CD4-positive, alpha-beta T cell treated with Interferon alpha-2 for 1 hour (primary cell): ENCODE measurements at places on chromosomes 7 and 10.

DNA sequence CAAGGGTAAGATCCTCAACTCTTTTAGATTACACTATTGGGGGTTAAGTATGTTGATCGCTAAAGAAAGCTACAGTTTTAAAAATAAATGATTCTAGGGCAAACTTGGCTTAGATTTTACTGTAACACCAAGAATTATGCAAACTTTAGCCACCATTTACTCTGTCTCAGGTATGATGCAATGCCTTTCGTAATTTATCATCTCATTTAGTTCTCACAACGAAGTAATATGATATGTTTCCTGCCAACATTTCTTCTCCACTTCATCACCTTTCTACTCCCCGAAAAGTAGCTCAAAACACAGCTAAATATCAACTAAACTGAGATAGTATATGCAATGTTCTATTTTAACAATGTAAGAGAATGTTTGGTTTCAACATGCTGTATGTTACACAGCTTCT, 21.1 kb downstream of the FAM133B start:
- no peak for DNase-seq

DNA sequence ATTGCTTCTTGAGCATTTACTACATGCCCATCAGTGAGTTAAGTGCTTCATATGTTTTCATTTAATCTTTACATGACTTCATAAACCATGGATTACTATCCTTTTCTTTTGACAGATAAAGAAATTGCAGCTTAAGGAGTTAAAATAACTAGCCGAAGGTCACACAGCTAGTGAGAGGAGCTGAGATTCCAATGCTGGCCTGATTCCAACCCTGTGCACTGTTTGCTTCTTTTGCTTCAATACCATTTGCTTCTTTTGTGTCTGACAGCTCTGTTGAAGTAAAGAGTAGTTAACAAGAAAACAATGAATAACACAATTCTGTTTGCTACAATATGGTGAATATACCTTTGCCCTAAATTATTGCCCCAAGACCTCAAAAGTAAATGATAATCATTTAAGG, 132.4 kb downstream of the GRM3 start:
- DNase-seq = no peak

DNA sequence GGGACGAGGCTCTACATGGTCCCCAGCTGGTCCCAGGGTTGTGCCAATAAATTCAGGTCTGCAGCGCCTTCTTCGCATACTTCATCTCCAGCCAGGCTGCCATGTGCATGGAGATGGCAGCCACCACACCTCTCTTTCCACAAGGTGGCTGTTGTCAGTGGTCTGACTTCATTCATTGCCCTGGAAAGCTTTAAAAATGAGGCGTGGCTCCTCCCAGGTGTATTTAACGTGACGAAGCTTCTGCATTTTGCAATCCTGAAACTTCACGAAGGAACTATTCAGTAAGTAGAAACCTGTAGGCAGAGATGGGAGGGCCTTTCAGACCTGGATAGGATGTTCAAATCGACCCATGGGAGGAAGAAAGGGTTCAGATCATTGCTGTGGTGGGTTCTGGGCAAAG, 53.7 kb downstream of the PFKFB3 start:
- DNase-seq = no peak

- DNase-seq = no peak
Measured at GRCh38 chr7:20482071-20482470, 133.4 kb upstream of the ABCB5 start.

DNA sequence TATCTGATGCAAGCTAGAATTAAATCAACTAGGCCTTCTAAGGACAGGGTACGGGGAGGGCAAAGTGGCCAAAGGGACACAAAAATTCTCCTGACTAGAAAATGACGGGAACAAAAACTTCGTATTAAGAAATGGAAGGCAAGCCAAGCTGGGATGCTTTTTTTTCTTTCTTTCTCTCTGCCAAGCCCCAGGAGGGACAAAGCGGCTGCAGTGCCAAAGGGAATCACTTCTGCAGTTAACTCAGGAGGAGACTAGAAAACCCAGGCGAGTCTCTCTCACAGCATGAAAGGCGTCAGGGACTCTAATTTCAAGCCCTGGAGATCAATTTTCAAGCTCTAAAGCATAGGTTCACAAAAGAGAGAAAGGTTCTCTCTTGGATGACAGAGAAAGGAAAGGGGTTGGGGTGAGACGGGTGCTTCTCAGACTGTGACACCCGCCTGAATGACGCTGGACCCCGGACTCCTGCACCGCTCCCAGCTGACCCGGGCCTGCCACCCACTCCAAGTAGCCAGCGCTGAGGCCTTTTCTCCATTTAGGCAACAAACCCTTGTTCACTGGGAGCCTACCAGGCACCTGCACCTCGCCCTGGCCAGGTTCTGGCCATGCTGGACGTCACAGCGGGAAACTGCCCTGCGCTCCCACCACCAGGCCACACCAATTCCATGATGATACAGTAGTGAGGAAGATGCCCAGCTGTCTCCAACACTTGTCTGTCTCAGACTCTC, 56.5 kb downstream of the KIAA1549 start:
- DNase-seq = no peak

DNA sequence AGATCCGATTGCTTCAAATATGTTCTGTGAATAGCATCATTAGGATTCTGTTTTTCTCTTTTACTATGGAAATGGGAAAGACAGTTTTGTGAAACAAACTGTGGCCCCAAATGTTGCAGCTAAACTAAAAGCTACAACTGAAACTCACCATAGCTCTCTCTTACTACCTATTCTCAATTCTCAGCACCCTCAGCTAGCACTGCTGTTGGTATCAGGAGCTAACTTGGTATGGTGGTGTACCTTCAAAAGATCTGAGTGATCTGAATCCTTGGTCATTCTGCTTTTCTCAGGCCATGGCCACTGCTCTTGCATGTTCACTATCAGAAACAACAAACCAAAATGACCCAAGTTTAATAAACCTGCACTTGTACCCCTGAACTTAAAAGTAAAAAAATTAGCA, 1208.0 kb downstream of the SORCS1 start:
- no peak for DNase-seq

GRCh38 chr7:33325754-33326484, 196.6 kb downstream of the BBS9 start:
- DNase-seq = no peak

DNA sequence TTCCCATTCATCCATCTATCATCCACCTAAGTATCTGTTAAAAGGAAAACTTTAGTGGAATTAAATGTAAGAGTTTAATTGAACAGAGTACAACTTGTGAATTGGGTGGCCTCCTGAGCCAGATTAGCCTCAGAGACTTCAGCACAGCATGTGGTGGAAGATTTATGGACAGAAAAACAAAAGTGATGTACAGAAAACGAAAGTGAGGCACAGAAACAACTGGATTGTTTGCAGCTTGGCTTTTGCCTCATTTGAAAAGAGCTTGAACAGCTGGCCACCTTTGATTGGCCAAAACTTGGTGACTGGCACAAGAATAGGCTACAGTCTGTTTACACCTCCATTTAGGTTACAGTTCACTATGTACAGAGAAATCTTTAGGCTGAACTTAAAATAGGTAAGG, 1463.4 kb upstream of the CELF2 start:
- no peak for DNase-seq
